ENCODE measurements at places on chromosomes 11 and 22. TPM values are rescaled to one million over a fixed set of nuclear protein-coding genes. Genes with fewer than 3 reads are reported as not detected.

DNA sequence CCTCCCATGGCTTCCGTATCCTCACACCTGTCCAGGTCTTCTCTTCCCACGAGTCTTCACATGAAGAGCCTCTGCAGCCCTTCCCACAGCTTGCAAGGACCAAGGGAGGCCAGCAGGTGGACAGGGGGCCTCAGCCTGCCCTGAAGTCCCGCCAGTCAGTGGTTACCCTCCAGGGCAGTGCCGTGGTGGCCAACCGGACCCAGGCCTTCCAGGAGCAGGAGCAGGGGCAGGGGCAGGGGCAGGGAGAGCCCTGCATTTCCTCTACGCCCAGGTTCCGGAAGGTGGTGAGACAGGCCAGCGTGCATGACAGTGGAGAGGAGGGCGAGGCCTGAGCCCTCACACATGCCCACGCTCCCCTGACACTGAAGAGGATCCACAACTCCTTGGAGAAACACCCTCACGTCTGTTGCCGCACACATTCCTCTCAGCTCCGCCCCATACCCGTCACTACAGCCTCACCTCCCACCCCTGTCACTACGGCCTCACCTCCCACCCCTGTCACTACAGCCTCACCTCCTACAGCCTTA is 8.3 kb downstream of the SSH3 start:
- no peak for DNase-seq

- no peak for DNase-seq
These were observed 16.9 kb downstream of the SAAL1 start for GRCh38 chr11:18088966-18089365.

DNA sequence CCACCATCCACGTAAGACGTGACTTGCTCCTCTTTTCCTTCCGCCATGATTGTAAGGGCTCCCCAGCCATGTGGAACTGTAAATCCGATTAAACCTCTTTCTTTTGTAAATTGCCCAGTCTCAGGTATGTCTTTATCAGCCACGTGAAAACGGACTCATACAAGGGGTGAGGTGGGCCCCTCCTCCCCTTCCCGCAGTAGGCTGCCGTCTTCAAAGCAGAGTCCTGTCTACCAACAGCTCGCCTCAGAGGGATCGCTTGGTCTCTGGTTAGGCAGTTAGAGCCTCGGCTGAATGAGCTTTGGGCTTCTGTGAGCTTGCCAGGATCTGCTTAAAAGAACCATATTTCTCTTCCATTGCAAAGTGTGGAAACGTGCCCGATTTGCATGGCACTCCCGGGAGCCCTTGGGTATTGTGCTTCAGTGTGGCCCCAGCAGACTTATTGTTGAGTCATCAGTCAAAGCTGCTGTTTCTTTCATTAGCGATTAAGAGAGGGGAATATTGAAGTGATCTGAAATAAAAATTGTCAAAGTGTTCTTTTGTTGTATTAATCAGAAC is 338.3 kb downstream of the TBC1D22A start:
- DNase-seq = no peak

GRCh38 chr22:47228767-47229166 is 466.3 kb downstream of the TBC1D22A start:
- DNase-seq = no peak

Gene KCNK4
- not detected for polyA plus RNA-seq

Gene RTN4RL2
- 1.7 TPM for polyA plus RNA-seq

GRCh38 chr11:117914398-117914761 is 14.8 kb downstream of the TMPRSS13 start:
- no peak for DNase-seq

Gene DCDC1
- 3.4 TPM for polyA plus RNA-seq

GRCh38 chr11:20771681-20772080 is 102.3 kb downstream of the NELL1 start:
- no peak for DNase-seq

DNA sequence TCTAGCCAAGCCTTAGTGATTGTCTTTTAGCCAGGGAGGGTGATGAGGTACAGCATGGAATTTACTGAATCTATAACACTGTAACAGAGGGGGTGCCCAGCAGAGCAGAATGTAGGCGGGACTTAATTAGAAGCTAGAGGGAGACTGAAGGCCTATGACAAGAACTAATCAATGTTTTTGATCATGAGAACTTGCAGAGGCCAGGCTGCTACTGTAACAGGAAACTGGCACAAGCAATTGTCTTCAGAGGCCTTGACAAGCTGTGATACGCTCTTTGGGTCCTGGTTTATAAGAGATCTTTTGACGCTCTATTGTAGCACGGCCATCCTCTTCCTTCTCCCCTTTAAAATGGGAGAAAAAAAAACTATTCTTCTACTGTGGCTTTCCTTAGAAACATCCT is 1297.3 kb downstream of the JRKL start:
- no peak for DNase-seq

- no peak for DNase-seq
These were observed 27.0 kb downstream of the KCNJ1 start for GRCh38 chr11:128840137-128840536.

DNA sequence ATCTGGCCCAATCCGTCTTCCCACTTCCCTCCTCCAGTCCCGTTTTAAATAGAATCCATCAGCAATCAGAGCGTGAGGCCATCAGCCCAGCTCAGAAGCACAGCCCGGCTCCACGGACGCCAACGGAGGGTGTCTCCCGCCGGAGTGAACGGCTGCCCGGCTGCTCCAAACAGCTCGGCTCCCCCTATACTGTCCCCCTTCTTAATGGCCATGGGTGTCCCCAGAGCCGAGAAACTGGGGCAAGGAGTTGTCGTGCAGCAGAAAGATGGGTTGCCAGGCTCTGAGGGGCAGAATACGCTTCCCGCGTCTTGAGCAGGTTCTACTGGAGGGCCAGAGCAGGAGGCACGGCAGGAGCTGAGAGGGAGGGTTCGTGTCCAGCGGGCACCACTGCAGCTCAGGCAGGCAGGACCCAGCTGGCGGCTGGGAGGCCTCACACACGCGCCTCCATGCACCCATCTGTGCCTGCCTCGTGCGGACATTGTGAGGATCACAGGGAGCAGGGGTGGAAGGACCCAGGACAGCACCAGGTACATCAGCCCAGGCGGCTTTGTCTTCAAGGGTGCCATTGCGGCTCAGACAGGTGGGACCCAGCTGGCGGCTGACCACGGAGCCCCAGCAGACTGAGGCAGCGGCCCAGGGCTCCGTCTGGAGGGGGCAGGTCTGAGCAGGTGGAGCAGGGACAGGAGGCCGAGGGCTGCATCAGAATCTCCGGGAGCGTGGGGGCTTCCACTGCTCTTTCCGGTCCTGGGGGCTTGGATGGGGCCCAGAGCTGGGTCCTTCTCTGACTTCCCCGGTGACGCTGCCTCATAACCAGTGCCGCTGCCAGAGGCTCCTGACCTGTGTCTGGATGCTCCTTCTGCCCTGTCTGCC is 882.7 kb downstream of the BRD1 start:
- DNase-seq = no peak

Gene CNIH2
- 2.8 TPM for polyA plus RNA-seq

- DNase-seq = no peak
These were observed 922 bp upstream of the CSNK1E start for GRCh38 chr22:38317995-38318715.
